ENCODE measurements at places on chromosomes 12 and 14.

- no peak for DNase-seq
Measured at GRCh38 chr14:91332986-91333649, 84.5 kb downstream of the CCDC88C start.

GRCh38 chr12:103268831-103269514, 226.8 kb downstream of the C12orf42 start:
- no peak for DNase-seq

DNA sequence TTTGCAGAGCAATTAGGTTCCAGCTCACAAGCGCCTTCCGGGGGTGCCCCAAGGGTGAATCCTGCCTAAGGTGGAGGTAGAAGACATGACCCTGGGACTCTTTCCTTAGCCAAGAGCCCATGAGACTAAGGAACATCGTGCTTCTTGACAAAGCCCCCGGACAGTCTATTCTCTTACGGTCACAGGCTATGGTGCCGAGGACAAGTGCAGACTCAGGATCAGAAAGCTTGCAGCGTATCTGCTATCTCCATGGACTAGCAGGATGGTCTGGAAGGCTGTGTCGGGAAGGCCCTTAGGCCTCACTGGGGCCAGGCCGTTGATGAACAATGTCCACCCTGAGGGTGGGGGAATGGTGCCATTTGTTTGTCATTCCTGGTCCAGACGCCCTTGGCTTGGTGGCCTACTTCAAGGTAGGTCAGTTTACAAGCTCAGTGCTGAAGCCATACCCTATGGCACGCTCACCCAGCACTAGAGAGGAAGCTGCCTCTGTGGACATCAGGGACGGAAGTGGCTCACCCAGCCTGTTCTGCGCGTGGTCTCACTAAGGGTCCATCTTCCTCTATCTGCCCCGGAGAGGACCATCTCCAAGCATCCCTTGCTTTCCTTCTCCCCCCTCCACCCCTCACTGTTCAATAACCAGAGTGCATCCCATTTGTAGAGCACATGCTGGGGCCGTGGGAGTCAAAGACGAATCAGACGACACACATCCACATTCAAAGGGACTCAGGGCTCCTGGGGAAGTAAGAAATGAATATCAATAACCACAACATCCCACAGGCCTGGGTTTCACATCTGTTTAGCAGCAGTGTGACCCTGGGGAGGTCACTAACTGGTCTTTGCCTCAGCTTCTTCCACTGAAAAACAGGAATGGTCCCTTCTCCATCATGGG, 45.0 kb upstream of the IQSEC3 start:
- no peak for DNase-seq

GRCh38 chr14:93976477-93977057, at the start of gene ASB2:
Gene ASB2, minus strand, starts transcription at chr14:93976570. Its CDS starts 12,031 bp downstream, at chr14:93964539.
- peak; percentile 47 for DNase-seq

DNA sequence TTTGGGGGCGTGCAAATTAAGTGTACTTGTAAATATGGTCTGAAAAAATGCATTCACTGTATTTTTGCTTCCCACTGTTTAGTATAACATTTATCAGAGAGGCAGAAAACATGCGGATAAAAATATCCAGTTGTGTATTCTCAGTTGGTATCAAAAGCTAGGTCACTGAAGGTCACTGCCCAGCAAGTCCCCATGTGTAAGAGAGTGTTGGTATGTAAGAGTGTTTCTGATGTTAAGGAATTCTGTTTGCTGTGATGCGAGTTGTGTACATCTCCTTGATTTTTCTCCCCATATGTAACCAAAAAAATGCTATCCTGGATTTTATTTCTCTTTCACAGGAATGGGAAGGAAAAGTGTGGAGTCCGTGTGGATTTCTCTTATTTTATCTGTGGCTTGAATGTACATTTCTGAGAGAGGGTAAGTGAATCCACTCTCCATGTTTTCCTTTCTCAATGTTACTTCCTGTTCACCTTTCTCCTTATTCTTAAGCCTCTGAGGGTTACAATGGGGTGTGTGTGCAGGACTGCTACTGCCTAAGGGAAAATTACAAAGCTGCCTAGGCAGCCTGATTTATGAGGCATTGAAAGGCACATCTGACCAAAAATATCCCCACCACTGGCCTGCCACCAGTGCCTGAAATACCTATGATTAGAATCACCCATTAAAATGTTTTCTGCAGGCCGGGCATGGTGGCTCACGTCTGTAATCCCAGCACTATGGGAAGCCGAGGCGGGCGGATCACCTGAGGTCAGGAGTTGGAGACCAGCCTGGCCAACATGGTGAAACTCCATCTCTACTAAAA, 97.9 kb upstream of the USP44 start:
- no peak for DNase-seq

- DNase-seq = no peak
Measured at GRCh38 chr14:55585854-55586253, 5.8 kb downstream of the KTN1 start.

GRCh38 chr12:19251481-19252132, 122.1 kb downstream of the PLEKHA5 start:
- no peak for DNase-seq

DNA sequence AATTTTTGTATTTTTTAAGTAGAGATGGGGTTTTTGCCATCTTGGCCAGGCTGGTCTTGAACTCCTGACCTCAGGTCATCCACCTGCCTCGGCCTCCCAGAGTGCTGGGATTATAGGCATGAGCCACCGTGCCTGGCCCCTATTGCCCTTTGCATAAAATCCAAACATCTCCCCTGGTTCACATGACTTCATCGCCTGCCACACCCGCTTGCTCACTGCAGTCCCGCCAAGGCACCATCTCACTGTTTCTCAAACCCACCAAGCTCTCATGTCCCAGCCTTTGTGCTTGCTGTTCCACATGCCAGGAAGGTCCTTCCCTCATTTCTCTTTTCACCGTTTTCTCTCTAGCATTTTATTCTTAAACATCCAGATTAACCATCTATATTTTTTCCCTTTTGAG, 9.7 kb downstream of the RHOF start:
- DNase-seq = no peak

DNA sequence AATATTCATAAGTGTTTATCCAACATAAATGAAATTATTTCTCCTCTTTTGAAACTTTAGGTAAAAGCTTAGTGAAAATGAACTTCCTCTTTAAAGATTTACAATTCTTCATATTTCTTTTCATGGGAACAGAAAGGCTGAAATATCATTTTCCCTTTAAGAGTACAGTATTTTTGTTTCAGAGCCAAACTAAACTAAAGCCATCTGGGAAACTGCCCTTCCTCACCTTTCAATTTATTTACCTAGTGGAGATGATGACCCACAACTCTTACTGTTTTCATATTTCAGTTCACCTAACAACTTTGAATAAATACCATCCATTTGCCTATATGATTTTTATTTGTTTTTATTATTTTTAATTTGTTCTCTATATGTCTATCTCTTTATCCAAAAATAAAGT, 105.4 kb downstream of the ALX1 start:
- DNase-seq = no peak

- DNase-seq = peak; percentile 47
Measured at GRCh38 chr12:32365473-32366064, 33.8 kb upstream of the FGD4 start.

DNA sequence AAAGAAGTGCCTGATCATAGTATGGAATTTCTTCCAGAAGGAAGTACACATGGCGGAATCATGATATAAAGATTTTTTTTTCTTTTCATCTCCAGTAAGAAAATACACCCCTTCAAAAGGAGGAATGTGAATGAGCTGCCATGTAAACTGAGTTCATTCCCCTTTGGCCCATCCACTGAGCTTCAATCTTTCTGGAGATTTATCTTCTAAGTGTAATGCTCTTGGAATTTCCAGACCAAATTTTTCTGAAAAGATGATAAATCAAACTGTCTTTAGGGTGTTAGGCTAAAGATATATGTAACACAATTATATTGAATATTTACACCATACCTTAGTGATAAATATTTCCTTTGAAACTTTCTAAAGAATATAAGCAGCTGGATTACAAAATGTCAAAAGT, 5.2 kb downstream of the DCN start:
- no peak for DNase-seq

DNA sequence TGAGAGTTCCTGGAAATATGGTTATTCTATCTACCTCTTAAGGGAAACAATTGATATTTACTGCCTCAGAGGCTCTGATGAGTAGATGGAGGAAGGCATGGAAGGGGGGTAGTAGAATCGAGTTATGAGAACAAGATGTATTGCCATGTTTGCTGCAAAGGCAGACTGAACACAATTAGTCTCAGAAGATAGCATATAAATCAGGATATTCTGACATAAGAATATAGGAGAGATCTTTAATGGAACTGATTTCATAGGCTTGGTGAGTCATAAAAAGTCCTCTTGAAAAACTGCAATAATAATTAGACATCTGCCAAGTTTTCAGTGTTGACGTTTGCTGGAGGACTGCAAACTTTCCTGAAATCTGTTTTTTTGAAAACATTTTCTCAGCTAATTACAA, 636.1 kb downstream of the TMTC2 start:
- no peak for DNase-seq

DNA sequence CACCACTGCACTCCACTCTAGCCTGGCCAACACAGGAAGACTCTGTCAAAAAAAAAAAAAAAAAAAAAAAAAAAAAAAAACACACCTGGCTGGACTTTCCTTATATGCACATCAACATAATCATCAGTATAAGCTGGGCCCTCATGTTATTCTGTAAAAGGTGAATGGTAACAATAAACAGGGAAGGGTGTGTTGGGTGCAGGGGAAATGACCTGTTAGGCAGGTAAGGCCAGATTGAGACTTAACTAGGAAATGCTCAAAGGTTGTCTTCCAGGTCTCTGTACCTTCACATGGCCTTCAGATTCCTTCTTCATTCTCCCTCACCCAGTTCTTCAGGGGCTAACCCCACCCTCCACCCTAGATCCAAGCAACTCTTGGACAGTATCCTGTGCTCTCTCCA, 47.5 kb downstream of the ESR2 start:
- DNase-seq = no peak

DNA sequence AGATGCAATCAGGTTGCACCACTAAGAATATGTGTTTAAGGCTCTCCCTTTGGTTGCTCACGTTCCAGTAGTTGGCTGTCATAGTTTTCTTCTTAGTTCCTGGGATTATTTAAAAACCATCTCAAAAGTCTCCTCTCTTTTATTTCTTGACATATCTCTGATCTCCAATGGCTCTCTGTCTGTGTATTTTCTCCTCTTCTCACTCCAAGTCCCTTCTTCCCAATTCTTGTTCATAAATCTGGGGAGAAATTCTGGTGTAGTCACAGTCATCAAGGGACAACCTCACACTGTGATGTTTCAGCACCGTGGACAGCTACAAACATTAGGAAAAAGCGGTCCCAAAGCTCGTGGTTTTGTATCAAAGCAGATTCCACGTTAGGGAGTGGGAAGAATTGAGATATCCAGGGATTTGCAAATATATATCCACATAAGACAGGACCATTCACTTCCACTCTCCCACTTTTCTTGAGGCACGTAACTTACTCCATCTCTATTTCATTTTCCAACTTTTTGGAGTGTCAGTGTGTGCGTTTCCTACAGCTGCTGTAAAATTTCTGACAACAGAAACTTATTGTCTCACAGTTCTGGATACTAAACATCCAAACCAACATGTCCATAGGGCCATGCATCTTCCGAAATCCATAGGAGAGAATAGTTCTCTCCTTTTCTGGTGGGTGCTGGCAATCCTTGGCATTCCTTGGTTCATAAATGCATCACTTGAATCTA, 80.6 kb upstream of the TMEM233 start:
- no peak for DNase-seq

- no peak for DNase-seq
Measured at GRCh38 chr12:54249489-54249888, 30.4 kb downstream of the CBX5 start.

DNA sequence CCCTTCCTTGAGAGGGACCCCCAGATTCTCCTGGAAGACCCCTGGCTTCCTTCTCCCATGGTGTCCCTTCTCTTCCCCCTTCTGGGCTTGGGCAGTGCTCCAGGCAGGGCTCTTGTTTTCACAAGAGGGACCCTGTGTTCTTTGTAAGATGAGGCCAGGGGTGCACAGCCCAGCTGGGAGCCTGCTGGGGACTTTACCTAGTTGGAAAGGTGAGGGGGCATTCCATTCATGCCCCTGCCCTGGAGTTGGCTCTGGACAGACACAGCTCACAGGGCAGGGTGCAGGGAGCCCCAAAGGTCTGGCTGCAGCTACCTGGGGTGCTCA, 31.2 kb downstream of the ISCA2 start:
- no peak for DNase-seq

- DNase-seq = no peak
Measured at GRCh38 chr12:90514325-90514724, 440.7 kb downstream of the CCER1 start.

DNA sequence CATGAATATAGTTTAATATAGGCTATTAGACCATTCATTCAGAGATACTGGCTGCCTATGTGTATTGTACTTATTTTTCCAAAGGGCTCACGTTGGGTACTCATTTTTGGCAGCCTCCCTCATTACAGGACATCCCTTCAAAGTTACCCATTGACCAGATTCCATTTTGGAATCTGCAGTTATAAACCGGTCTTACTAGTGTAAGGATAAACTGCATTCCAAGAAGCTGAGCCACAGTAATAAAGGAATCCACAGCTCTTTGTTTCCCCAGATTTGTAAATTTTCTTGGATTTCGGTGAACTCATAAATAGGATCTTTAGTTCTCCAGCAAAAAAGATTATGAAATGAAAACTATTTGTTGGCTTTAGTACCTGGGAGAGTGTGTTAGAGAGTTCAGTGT, 18.9 kb upstream of the CFL2 start:
- DNase-seq = no peak

DNA sequence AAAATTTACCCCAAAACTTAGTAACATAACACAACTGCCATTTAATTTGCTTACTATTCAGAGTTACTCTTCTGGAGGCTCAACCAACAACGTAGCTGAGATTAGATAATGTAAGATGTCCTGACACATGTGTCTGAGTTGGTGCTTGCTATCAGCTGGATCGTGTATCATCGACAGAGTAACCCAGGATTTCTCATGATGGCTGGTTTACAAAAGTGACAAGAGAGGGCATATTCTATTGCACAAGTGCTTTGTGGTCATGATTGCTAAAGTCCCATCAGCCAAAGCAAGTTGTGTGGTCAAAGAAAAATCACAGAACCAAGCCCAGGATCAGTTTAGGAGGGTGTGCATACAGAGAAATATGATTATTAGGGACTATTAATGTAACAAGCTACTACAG, 73.4 kb downstream of the CAPZA3 start:
- no peak for DNase-seq

- DNase-seq = no peak
Measured at GRCh38 chr12:48739618-48740269, 23.2 kb upstream of the CCNT1 start.

- no peak for DNase-seq
Measured at GRCh38 chr14:71000091-71000490, 92.8 kb downstream of the PCNX1 start.
